ENCODE measurements at places on chromosomes 2 and 18.

DNA sequence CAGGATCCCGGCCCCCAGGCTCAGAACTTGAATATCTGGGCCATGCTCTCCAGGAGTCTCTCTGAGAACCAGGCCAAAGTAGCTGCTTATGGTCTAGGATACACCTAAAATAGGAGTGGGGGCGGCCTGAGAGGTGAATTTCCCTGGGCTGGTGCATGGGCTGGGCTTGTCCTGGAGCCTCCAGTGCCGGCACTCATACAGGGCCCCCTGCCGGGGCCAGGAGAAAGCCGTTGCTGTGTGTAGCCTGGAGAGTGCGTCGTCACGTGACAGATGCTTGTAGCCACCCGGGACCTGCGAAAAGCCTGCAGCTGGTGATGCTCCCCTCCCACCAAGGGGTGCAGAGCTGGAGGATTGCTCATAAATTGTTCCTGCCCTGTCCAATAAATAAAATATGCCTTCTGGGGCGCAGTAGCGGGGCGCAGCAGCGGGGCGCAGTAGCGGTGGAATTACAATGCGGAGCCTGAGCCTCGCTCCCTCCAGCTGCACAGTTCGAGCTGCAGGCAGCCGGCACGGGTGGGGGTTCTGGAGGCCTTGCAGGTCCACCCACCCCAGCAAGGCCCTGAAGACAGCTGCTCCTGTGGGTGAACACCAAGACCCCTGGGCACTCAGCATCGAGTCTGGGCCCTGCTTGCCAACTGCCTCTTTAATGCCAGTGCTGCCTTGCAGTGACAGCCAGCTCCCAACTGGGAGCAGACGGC lies 289.9 kb downstream of the NDUFA10 start:
- no peak for DNase-seq

DNA sequence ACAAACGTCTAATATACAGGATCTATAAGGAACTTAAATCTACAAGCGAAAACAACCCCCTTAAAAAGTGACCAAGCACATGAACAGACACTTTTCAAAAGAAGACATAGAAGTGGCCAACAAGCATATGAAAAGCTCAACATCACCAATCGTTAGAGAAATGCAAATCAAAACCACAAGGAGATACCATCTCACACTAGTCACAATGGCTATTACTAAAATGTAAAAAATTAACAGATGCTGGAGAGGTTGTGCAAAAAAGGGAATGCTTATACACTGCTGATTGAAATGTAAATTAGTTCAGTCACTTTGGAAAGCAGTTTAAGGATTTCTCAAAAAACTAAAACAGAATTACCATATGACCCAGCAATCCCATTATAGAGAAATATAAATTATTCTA lies 1148.5 kb upstream of the FAM98A start:
- no peak for DNase-seq

DNA sequence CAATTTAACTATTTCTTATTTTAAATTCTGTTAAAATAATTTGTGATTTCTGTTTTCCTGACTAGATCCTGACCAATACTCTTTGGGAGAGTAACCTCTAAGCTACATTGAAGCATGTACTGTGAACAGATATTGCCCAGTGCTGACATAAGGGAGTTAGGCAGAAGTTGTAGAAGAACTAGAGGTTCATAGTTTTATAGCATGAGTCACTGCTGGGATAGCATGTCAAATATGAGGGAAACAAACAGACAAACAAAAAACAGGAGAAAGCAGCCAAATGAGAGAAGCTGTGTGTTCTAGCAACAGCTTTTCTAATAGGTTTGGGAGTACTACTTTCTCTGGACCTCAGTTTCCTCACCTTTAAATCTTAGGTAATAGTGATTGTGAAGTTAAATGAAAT lies 72.4 kb downstream of the CERS6 start:
- DNase-seq: no peak

DNA sequence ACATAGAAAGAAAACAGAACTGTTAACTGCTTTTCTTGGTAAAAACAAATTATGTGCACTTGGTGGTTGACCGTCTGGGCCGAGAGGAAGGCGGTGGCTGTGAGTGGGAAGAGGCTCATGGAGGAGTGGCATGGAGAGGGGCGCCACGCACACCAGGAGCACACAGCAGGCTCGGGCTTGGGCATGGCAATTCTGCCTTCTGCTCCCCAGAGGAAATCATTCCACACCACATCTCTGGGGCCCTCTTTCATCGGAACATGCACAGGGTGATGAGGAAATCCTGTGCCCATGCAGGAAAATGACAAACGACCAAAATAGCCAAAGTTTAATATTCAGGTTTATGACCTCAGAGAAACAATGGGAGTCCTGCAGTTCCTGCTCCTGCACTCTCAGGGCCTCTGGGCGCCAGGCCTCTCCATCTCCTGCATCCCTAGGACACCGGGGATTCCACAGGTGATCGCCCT lies 26.4 kb downstream of the WDFY1 start:
- DNase-seq: no peak

DNA sequence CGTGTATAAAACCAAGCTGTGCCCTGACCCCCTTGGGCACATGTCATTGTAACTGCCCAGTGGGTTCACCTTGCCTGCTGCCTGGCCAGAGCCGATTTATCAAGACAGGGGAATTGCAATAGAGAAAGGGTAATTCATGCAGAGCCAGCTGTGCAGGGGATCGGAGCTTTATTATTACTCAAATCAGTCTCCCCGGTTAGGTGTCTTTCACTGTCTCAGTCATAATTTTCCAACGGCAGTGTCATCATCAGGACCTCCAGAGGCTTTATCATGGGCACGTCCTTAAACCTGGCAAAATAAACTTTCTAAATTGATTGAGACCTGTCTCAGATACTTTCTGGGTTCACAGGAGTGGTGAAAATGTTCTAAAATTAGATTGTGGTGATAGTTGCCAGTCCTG lies 29.6 kb upstream of the PGAP1 start:
- no peak for DNase-seq

GRCh38 chr2:232228971-232229894 lies 149.3 kb upstream of the ALPP start:
- DNase-seq: no peak

DNA sequence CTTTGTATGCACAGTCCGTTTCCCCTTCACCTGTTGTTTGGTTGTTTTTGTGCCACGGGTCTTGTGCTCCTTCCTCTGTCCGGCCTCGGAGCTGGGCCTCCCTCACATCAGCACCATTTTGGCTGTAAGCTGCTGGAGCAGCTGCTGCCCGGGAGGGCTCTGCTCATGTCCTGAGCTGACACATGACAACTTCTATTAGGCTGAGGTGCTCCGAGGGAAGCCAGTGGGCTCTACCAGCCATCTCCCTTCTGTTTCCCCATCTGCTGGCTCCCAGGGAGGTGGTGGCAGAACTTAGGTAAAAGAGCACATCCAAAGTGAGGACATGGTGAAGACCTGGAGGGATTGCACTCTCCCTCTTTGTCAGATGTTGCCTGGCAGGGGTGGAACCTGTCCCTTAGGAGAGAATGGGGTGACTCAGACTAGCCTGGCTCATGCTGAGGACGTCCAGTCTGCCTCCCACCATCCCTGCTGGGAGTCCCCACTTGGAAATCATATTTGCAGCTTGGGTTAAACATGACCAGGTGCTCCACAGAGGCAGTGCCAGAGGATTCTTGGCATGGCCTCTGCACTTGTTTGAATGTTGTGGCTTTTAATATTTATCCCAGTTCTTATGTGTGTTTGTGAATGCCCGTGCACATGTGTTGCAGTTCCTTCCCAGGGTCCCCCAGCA lies 49.8 kb upstream of the TNP1 start:
- DNase-seq: peak; percentile 91

- DNase-seq: no peak
Observed at GRCh38 chr2:44655401-44655864, 286.1 kb upstream of the SIX3 start.

GRCh38 chr2:43831543-43832294 lies 6.9 kb downstream of the ABCG5 start:
- DNase-seq: no peak

DNA sequence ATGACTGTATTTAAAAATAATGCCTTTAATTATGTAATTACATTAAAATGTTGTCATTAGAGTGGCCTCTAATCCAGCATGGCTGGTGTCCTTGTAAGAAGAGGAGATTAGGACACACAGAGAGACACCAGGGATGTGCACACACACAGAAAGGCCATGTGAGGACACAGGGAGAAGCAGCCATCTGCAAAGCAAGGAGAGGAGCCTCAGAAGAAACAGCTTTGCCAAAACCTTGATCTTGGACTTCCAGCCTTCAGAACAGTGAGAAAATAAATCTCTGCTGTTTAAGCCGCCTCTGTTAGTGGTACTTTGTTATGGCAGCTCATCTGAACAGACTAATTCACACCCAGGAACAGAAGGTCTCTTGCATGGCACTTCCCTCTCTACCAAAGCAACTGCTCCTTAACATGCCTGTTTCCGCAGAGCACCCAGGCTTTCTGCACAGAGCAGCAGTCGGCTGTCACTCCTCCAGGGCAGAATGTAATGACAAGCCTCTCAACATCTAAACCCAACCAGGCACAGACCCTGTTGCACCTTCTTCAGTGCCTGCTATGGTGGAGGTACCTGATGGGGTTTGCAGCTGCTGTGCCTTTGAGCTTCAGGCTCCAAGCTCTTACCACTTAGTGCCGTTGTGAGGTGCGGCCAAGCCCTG lies 377.7 kb downstream of the TDRD15 start:
- DNase-seq: no peak

GRCh38 chr2:150531591-150531990 lies 44.1 kb upstream of the RND3 start:
- DNase-seq: no peak

DNA sequence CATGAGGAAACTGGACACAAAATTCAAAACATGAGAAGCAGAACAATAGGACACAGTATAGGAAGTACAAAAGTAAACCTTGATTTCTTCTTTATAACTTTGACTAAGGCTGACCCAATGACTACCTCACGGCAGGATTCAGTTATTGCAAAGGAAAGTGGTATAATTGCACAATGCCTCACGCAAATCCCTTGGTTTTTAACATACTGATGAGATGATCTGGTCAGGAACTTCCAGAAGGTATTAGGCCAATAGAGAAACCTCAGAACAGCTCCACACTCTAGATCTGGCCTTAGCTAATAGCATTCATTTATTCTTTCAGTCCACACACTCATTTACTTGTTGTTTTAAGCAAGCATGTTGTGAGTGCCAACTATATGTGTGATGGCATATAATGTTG lies 1526.9 kb upstream of the ACVR2A start:
- no peak for DNase-seq

GRCh38 chr2:204051476-204051875 lies 114.9 kb downstream of the ICOS start:
- peak; percentile 22 for DNase-seq

DNA sequence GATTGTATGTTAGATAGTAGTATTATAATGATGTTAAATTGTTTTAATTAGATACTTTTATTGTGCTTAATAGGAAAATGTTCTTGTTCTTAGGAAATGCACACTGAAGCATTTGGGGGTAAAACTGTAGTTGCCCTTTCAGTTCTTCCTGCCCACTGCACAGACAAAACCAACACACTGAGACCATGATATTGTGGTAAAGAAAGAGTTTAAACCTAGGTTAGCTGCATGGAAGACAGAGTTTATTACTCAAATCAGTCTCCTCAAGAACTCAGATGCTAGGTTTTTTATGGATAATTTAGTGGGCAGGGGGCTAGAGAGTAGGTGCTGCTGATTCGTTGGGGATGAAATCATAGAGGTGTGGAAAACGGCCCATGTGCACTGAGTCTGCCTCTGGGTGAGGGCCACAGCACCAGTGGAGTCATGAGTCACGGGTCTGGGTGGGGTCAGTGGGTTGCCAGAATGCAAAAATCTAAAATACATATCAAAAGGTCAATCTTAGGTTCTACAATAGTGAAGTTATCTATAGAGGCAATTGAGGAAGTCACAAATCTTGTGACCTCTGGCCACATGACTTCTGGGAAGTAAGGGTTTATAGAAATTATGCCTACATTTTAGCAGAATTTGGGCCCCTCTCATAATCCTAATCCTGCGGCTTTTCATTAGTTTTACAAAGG lies 283.4 kb upstream of the FBXO11 start:
- no peak for DNase-seq

- DNase-seq: no peak
Observed at GRCh38 chr2:53212576-53212975, 555.0 kb upstream of the CHAC2 start.

DNA sequence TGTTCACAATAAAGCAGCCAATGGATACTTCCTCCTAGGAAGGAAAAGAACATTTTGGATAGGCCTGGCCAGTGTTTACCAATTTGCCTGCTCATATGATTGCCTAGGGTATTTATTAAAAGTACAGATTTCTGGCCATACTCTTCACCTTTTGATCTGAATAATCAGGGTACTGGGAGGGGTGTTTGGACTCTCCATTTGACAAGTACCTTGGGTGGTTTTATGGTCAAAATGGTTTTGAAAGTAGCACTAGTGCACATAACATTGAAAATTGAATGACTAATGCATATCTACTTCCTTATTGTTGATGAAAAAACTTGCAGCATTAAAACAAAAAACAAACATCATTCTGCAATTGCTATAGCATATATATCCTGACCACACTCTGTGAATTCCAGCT lies 333.3 kb upstream of the CDH2 start:
- no peak for DNase-seq

DNA sequence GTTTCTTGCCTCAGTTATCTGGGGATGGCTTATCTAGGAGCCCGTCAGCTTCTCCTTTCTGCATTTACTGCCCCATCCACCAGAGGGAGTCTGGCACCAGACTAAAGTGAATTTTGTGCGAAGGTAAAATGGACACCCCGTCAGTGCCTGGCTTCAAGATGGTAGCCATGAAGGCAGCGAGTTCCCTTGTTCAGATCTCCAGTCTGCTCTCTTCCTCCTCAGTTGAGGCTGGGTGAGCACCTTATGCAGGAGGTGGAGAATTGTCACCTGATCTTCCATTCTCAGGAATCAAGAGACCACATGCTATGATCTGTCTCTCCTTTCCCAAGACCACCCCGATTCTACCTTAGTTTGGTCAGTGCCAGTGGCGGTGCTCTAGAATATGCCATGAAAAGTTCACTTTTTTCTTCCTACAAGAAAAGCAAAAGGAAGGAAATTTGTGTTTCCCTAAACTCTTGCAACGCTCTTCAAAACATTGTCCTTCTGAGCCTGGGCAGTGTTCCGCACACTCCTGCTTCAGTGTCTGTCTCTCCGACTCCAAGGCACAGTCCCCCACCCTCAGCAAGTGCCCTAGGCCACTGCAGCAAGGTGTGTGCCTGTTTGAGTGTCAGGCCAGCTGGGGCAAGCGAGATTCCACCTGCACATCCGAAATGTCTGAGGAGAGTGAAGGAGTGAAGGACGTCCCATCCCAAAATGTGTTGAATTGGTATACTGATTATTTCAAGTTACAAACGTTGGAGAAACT lies 168.6 kb downstream of the SS18 start:
- no peak for DNase-seq

GRCh38 chr18:44111337-44111736 lies 569.4 kb upstream of the SETBP1 start:
- DNase-seq: no peak

GRCh38 chr18:32405588-32405987 lies 65.1 kb downstream of the GAREM1 start:
- DNase-seq: no peak

DNA sequence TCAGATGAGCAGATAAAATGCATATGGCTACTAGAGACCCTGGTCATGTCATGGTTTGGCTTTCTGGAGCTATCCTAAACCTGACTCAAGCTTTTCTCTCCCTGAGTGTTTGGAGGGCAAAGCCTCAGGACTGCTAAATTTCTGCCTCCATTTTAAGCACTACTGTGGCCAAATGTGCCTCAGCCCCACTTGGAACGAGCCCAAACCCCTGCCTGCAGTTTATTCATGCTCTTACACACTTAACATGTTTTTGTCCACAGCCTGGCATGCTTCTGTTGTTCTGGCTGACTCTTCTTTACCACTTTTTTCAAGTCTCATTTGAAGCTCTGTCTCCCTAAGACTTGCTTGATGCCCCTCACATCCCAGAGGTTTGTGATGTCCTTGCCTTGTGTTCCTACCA lies 24.7 kb downstream of the MGAT5 start:
- no peak for DNase-seq

Measured in NCI-H1694 (cell line).